ENCODE measurements at places on chromosomes 11 and 22. TPM values are rescaled to one million over a fixed set of nuclear protein-coding genes. Genes with fewer than 3 reads are reported as not detected.
A peak's percentile ranks its signal among the peaks of the same experiment; 100 is the strongest.

DNA sequence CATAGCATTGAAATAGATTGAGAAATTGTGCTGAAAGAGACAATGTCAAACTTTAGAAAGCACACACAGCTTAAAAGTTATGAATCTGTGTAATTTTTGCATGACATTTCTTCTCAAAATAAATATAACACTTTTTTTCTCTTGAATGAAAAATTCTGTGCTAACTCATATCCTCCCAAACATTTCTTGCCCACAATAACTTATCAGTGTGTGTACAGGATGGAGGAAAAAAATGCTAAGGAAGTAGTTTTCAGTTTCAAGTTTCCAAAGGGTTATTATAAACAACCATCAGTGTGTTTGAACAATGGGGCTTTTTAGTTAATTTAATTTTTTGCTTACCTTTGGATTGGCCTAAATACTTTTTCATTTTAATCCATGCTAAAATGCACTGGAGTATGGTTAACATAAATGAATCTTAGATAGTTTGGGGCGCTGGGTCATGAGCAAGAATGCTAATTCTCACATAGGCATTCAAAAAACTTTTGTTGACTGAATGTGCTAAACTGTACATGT is 82.9 kb upstream of the ARHGAP20 start:
- no peak for DNase-seq

- DNase-seq, result no peak
These were observed 281.8 kb upstream of the PLET1 start for GRCh38 chr11:112542479-112542878.

DNA sequence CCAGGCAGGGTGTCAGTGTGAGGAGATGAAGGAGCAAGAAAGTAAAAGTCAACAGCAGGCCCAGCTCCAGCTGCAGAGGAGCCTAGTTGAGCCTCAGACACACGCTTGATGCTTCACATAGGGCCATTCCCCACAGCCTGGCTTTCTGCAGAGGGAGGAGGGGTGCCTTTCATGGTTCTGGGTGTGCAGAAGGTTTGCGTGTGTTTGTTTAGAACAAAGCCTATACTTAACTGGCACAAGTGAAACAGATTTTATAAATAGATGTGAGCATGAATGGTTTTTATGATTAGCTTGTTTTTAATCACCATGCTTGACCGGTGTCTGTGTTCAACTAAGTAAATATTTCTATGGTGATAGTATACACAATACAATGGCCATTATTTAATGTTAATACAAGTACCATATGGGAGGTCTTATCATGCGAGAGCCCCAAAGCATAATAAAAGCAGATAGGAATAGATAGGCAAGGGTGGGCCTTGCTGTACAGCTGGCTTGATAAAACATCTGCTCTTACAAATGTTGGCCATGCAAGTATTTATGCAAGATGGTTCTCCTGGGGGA is 290.2 kb downstream of the ETS1 start:
- no peak for DNase-seq

DNA sequence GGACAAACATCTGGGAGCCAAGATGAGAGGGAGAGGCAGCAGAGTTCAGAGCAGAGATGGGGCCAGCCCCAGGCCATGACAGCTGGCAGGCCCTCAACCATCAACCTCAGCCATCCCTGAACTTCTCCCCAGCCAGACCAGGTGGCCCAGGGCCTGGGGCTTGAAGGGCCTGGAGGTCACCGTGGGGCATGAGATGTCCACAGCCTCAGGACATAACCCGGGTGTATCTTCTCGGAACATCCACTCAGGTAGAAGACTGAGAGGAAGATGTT is 12.4 kb upstream of the SLC39A13 start:
- no peak for DNase-seq

XKR3 gene
- not detected for total RNA-seq

GRCh38 chr11:78742430-78742829 is 167.8 kb upstream of the NARS2 start:
- peak; percentile 32 for DNase-seq

- no peak for DNase-seq
These were observed 153.0 kb upstream of the FAT3 start for GRCh38 chr11:92071660-92072059.

GRCh38 chr11:85745626-85746025 is 59.6 kb upstream of the CCDC89 start:
- no peak for DNase-seq

BCO2 gene
- 2.9 TPM for total RNA-seq

GRCh38 chr11:72061739-72062396 is 18.5 kb downstream of the NUMA1 start:
- DNase-seq, result no peak

- no peak for DNase-seq
These were observed 66.2 kb downstream of the MICAL3 start for GRCh38 chr22:17958166-17958565.

LMO2 gene
- total RNA-seq, result 20.1 TPM

- DNase-seq, result no peak
These were observed 150.7 kb downstream of the BLID start for GRCh38 chr11:121965330-121965729.

All from gastrocnemius medialis (tissue), 4 donors.